ENCODE measurements at places on chromosomes 7 and 10. TPM values are rescaled to one million over a fixed set of nuclear protein-coding genes. Genes with fewer than 3 reads are reported as not detected.

SEMA3D gene
- not detected for total RNA-seq

- no peak for DNase-seq
These were observed 3.9 kb upstream of the ITGB1 start for GRCh38 chr10:32961895-32962369.

DNA sequence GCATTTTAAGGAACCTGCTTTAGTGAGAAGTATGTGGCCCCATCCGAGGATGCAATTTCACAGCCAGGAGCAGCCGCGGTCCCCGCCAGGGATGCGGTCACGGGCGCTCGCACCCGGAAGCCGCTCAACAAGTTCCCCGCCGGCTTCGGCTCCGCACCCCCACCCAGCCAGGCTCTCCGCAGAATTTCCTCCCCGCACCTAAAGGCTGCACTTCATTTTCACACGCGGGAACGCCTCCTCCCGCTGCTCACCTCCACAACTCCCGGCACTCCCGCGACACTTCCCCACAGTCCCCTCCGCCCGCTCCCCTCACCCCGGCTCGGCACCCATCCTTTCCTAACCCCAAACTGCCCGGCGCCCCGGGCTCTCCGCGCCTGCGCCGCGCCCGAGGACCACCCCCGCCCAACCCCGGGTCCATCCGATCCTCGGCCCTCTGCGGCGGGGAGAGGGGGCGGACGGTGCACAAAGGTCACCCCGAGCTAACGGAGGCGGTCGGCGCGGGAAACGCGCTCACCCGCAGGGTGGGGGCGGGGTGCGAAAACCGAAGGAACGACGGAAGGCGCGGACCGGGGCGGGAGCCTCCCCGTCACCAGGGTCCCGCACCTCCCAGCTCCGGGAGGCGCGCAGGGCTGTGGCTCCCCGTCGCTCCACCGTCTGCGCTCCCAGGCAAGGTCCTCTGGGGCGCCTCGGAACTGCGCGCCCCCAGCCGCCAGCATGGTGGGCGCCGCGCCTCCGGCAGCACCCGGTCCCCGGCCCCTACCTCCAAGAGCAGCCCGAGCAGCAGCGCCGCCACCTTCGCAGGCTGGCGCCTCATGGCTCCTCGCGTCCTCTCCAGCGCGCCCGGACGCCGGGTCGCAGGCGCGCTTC, 558 bp downstream of the VOPP1 start:
- DNase-seq: peak; percentile 76

TAC1 gene
- total RNA-seq: not detected

- DNase-seq: no peak
These were observed 42.4 kb downstream of the C10orf120 start for GRCh38 chr10:122657255-122657654.

DNA sequence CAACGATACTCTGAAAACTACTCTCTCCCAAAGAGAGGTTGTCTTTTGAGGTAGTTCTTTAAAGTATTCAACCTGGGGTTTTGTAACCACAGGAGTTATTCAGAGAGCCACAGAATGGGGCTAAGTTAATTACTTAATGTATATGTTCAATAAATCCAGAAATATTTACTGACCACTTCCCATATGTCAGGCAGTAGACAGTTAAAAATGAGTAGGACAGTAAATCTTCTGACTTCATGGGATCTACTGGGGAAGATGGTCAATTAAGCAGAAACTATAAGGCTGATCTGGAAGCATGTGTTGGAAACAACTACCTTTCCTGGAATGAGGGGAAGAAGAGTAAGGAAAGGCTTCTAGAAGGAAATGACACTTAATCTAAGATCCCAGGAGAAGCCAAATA, 167.7 kb downstream of the MAGI2 start:
- no peak for DNase-seq

- no peak for DNase-seq
These were observed 34.5 kb downstream of the SRRM3 start for GRCh38 chr7:76236224-76236623.

DNA sequence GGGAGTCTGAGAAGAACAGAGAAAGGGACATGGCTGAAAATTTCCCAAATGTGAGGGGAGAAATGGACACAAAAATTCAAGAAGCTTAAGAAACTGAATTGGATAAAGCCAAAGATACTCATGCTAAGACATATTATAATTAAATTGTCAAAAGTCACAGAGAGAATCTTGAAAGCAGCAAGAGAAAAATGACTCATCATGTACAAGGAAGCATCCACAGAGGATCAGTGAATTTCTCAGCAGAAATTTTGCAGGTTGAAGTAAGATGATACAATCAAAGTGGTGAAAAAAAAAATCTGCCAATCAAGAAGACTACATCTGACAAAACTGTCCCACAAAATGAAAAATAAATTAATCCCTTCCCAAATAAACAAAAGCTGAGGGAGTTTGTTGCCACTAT, 56.8 kb downstream of the MPP7 start:
- no peak for DNase-seq

Data from activated naive CD4-positive, alpha-beta T cell treated with anti-CD3 and anti-CD28 coated beads for 36 hours (primary cell).